Small intestine (tissue), 16 donors: ENCODE measurements at places on chromosomes 12 and 14.

DNA sequence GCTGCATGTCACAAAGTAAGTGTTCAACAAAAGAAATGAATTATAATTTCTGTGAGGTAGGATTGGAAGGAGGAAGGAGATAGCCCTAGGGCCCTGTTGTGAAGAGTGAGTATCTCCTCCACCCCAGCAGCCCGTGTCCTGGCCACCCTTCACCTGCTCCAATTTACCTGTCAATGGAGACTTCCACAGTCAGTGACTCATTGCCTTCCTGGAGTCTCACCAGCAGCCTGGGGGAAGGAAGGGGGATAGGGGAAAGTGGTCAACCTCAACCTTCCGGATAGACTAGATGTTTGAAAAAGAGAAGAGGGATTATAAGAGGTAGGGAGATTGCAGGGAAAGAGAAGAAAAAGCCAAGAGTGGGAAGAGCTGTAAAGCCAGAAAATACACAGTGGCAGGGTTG, 9.2 kb downstream of the STAT2 start:
- no peak for DNase-seq

DNA sequence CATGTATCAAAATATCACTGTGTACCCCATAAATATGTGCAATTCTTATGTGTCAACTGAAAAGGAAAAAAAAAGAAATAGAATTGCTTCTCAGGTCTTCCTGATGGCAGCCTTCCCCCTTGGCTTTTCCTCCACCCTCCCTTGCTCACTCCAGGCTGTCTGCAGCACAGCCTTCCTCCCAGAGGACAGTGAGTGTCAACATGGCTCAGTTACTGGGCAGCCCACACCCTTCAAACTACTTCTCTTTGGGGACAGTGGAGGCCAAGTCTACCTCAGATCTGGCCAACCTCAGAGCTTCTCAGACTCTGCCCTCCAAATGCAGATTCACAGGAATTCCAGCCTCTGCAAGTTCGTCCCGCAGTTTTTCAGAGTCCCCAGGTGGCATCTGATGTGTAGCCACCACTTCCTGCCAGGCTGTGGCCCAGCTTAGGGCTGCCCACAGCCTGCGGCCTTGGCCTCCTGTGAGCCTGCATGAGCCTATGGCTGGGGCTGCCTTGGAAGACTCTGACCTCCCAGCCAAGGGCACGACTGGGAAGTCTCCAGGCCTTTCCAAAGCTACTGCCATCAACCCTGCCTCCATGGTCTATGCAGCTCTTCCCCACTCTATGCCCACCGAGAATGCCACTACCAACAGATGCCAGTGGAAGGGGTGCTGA, 148.0 kb upstream of the PWP1 start:
- DNase-seq: no peak

GRCh38 chr14:53952533-53952932, 4.1 kb downstream of the BMP4 start:
- no peak for DNase-seq

GRCh38 chr14:32332415-32333316, 3.6 kb downstream of the AKAP6 start:
- DNase-seq: peak; percentile 57

DNA sequence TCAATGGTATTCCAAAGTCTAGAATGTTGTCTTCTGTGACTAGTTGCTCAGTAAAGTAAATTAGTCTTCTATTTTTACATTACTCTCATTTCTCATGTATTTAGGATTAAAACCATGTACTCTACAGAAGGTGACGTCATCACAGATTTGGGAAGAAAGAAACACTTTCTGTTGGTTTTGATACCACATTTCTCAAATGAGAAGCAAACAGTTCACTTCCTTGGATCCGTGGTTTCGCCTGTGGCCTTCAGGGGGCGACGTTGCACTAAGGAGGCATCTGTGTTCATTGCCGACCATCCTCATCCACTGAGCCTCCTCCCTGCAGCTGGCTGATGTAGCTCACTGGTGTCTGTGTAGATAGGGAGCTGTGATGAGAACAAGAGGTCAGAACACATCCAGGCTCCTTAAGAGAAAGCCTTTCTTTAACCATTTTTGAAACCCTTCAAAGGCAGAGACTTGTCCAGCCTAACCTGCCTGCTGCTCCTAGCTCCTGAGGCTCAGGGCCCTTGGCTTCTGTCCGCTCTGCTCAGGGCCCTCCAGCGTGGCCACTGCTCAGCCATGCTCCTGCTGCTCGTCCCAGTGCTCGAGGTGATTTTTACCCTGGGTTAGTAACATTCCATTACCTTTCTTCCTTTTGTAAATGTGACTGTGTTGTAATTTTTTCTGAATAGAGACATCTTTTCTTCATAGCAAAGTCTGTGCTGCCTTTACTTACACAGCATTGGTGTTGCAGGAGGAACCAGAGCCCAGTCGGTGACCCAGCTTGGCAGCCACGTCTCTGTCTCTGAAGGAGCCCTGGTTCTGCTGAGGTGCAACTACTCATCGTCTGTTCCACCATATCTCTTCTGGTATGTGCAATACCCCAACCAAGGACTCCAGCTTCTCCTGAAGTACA, 220.6 kb upstream of the OR4E1 start:
- no peak for DNase-seq

DNA sequence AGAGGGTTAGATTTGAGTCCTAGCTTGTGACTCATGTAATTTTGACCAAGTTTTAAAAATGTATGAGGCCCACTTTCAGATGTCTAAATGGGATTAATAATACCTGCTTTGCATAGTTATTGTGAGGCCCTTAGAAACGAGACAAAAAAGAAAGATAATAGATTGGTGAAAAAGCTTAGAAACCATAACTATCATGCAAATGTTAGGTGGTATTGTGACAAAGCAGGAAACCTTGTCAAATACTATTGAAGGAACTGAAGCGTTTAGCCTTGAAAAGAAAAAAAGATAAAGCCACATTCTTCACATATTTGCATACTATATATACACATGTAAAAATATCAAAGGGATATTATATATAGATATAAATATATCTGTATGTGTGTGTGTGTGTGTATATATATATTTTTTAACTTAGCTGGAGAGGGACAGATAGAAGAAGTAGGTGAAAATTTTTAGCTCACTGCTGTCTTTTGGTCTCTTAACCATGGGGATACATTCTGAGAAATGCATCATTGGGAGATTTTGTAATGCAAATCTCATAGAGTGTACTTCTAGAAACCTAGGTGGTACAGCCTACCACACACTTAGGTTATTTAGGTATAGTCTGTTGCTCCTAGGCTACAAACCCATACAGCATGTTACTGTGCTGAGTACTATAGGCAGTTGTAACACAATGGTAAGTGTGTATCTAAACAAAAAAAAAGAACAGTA, 270.3 kb downstream of the CCDC91 start:
- no peak for DNase-seq

- DNase-seq: no peak
Measured at GRCh38 chr12:75760573-75761294, 249.3 kb upstream of the KRR1 start.

- DNase-seq: no peak
Measured at GRCh38 chr14:104182857-104183425, 44.6 kb downstream of the KIF26A start.

DNA sequence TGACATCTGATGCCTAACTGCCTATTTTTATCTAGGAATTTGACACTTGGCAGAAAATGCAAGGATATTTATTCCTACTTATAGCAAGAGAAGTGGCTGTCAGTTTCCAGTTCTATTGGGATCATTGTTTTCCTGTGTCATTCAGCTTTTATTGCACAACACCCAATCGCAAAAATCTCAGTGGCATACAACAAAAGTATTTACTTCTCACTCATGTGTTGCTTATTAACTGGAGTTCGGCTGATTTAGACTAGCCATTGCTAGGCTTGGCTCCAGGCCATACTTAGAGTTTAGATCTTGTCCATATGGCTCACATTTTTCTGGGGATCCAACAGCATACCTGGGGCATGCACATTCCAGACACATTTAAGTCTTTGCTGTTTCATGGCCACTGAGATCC, 218.6 kb upstream of the SYT1 start:
- DNase-seq: no peak

- DNase-seq: no peak
Measured at GRCh38 chr12:55673638-55674037, 34.1 kb downstream of the ITGA7 start.

- no peak for DNase-seq
Measured at GRCh38 chr12:24630446-24630845, 318.5 kb downstream of the BCAT1 start.

DNA sequence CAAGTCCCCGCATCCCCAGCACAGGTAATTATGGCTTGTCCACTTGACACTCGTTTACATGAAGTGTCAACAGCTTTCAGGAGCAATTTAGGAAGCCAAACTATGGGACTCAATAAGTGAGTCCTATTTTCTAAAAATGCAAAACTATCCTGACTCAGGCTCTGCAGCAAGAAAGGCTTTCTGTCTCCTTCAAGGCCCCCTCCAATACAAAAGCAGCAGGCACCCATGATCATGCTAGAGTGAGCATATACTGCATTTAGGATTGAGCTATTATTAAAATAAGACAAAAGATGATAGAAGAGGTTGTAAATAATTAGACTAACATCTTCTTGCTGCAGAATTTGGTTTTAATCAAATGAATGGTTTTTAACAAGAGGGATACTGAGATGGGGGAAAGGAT, 3.2 kb downstream of the SIX6 start:
- no peak for DNase-seq

DNA sequence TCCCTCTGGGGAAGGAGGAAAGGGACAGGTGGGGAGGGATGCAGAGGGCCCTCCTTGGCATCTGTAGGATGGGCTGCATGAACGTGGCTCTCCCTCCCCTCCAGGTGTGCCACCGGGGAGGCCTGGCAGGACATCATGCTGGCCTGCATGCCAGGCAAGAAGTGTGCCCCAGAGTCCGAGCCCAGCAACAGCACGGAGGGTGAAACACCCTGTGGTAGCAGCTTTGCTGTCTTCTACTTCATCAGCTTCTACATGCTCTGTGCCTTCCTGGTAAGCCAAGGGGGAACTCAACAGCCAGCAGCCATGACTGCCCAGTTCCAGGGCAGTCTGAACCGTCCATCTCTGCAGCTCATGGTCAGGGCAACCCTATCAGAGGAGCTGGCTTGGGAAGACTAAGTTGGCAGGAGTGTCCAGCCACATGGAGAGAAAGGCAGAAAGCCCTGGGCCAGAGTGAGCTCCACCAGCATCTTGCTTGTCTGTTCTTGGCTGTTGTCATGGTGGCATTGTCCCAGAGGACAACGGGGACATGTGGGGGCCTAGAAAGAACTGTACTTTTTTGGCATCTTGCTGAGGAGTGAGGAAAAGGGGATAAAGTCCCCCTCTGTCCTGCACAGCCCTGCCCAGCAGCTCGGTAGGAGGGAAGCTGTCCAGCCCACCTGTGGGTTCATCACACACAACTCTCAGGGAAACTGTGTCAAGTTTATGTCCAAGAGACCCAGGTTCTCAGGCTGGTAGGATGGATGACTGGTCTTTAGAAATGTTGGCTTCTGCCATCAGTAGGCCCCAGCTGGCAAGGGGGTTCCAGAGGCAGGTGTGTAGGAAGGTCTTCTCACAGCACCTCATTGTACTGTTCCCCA, 129.8 kb upstream of the FKBP4 start:
- DNase-seq: no peak

DNA sequence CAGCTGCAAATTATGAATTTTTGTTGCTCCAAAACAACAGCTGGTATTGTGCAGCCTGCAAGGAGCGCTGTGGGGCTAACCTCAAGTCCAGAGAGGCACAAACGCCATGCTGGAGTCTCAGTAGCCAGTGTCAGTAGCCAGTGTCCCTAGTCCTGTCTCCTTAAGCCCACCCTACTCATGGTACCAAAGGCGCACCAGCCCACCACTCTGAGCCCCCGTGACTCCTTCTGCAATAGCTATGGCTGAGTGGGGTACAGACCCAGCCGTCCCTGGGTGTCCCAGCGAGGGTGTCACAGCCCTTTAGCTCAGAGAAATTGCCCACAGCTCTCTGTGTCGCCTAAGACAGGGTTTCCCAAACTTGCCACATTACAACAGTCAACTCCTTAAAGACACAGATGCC, 65.2 kb downstream of the ARL6IP4 start:
- no peak for DNase-seq

DNA sequence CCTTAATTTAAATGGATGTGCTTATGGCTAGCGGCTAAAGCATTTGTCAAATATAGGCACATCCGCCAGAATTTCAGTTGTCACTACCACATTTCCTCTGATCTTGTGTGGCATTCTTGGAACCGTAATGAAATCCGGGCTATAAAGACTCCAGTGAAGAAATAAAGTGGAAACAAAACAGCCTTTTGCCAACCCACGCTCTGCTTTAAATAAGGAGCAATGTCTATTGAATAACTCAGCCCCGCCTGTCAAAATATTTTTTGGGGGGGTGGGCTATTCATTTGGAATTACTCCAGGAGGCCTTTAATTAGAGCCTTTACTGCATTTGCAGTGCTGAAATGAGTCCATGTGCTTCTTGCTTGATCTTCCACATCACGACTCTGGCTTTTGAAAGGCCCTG, 179.6 kb upstream of the RPH3A start:
- no peak for DNase-seq

DNA sequence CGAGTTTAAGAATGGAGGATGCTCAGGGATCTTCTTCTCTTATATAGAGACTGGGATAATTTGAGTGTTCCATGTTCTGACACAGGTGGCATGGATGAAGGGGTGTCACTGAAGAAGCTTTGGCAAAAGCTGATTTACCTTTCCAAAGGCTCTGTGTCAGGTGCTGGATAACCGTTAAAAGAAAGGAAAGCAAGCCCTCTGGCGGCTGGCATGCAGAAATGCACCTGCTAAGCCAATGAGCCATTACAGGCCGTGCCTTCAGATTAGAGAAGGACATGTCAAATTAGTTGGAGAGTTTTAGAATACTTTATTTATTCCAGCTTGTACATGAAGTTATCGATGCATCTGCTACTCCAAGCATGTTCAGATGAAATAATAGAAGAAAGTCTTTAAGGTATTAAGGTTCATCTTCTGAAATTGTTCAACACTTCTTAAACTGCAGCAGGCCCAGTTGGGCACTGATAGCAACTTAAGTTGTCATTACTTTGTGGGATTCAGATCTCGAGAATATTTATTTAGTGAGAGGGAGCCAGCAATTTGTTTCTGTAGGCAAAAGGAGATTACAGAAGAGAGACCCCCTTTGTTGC, 678.2 kb downstream of the NRXN3 start:
- DNase-seq: peak; percentile 45

DNA sequence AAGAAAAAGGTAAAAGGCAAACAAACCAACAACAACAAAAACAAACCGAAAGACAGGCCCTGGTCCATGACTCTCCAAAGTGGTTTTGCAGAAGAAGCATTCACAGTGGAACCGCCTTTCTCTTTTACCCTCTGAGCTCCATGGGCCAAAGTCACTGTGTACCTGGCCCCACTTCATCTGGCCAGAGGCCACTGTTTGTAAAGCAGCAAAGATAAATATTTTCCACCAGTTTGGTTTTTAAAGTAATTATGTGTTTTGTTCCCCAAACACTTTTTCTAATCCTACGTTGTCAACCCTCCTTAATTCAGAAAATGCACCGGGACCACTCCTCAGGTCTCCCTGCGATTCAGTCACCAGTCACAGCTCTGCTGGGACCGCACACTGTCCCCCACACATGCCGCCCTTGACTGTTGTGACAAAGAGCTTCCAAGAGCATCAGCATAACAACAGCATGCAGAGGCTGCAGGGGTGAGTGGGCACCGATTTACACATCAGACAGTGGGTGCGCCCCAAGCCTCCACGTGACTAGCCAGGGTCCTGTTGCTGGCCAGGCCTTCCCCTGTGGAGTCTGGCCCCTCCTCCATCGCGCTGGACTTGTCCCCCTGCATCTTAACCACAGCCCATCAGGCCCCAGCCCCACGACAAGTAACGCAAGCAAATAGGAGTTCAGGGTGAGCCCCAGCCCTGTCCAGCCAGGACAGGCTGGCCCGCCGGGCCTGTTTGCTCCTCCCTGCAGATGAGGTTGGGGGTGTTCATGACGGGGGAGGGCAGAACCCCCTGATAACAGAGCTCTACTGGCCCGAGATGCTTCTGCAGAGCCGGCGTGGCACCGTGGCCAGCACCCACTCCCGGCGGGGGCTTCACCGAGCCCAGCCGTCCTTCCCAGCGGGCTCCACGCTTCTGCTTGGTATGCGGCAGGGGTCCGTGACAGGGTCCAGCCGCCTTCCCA, 65.2 kb upstream of the DIO3 start:
- no peak for DNase-seq
